Brain microvascular endothelial cell (primary cell): ENCODE measurements at places on chromosomes 5 and 9.

GRCh38 chr9:14346231-14346791 is 32.4 kb upstream of the NFIB start:
- DNase-seq, result no peak

DNA sequence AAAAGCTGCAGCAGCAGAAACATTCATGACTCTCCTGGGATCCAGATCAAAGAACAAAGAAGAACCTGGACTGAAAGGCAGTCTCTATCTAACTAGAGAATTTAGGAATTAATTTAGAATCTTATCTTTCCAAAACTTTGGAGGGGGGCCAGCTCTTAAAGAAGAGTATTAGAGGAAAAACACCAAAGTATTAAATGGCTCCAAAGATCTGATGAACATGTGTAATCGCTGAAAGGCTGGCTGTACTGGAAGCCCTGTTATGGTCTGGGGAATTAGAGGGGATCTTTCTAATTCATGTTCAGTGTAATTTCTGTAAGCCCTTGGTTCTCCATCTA is 316.8 kb downstream of the CWC27 start:
- no peak for DNase-seq

- no peak for DNase-seq
Observed at GRCh38 chr5:168654211-168654721, 75.1 kb upstream of the PANK3 start.

- no peak for DNase-seq
Observed at GRCh38 chr9:21267485-21268346, 27.9 kb upstream of the IFNA14 start.

- DNase-seq, result no peak
Observed at GRCh38 chr9:124019771-124020519, 8.4 kb downstream of the LHX2 start.

GRCh38 chr9:33880211-33881089 is 63.5 kb downstream of the UBE2R2 start:
- peak; percentile 27 for DNase-seq

DNA sequence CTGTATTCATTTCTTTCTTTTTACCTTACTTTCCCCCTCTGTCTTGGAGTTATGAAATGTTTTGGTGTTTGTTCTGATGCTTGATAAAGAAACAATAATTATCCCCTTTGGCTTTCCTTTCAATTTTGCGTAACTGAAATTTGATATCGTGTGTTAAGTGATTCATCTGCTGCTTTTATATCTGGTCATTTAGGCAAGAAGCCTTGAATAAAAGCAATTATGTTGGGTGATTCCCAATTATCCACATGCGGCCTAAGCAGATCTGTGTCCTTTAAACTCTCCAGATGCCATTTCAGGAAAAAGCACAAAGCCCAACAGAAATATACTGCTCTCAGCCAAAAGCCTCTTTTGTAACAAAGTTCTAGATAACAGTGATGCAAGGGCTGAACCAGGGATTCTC is 92.8 kb downstream of the TAF11L14 start:
- no peak for DNase-seq

DNA sequence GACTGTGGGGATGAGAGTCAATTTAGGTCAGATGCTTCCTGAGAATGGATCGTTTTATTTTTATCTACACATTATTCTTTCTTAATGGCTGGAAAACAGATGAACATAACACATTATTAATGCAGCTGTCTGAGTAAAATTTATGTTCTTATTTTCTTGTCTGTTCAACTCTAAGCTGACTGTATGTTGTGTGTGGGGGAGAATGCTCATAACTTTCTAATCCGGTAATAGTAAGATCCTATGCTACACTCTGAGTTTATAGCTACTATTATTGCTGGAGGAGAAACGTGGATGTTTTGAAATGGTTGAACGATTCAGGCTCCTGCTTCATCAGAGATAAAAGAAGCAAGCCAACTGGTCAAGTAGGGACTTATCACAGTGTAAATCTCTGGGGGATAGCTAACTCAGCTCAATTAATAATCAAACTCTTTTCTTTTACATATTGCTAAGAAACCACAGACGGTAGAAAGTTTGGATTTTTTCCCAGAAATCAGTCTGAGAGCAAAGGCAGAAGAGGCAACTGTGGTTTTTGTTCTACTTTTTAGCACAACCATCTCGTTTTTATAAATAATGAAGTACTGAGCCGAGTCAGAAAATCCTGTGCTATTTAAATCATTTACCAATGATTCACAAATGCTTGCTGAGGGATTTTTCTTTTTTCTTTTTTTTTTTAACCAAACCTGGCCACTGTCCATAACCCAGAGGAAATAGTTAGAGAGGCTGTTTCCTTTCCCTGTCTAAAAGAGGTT is 265.0 kb upstream of the FAM174A start:
- no peak for DNase-seq

DNA sequence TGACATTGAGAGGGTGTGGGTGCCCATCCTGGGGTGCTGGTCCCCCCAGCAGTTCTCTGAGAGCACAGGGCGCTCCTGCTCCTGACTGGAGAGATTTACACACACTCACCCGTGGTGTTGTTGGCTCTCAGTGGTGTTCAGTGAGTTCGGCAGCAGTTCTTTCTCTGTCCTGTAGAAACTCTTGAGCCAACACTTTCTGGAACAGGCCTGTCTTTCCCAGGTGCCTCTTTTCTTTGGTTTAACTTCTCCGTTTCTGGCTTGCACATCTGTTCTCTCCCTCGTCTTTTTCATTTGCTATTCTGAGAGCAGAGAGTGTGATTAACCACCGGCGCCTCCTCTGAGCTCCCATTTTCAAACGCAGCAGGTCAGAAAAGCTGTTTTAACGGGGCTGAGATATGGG is 284.5 kb downstream of the IRX2 start:
- no peak for DNase-seq

DNA sequence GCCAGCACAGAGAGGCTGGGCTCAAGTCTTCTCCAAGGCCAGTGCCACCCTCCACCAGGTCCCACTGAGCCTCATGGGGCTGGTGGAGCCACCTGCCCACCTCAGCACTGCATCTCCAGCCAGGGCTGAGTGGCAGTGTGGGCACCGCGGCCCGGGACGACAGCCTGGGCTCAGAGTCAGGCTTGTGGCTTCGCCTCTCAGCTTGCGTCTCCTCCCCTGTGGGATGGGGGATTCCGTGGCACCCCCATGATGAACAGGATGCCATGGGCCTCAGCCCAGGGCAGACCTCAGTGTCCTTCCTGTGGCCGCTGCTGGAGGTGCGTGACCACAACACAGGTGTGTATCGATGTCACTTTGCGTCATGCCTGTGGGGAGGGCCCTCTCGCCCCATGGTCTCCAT is 136.4 kb upstream of the PPP1R26 start:
- DNase-seq, result no peak

GRCh38 chr5:100165309-100165708 is 369.9 kb upstream of the FAM174A start:
- no peak for DNase-seq

- DNase-seq, result no peak
Observed at GRCh38 chr9:131674425-131675421, 65.2 kb downstream of the RAPGEF1 start.

DNA sequence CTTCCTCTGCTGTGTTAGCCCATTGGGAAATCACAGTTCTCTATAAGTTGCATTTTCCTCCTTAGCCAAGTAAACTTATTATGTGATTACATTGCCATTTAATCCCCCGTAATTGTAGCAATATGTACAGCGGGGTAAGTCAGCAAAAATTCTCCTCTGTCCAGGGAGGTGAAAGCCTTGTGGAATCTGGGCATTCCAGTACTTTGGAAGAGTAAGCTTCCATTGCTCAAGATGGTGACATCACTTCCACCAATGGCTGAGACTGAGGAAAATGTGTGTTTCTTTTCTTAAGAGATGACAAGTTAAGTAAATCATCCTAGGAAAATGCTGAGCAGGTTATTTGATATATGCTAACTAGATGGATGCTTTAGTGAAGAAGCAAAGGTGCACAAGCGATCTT is 436.7 kb downstream of the CETN3 start:
- DNase-seq, result no peak

- no peak for DNase-seq
Observed at GRCh38 chr5:133119233-133119711, 67.5 kb downstream of the HSPA4 start.

DNA sequence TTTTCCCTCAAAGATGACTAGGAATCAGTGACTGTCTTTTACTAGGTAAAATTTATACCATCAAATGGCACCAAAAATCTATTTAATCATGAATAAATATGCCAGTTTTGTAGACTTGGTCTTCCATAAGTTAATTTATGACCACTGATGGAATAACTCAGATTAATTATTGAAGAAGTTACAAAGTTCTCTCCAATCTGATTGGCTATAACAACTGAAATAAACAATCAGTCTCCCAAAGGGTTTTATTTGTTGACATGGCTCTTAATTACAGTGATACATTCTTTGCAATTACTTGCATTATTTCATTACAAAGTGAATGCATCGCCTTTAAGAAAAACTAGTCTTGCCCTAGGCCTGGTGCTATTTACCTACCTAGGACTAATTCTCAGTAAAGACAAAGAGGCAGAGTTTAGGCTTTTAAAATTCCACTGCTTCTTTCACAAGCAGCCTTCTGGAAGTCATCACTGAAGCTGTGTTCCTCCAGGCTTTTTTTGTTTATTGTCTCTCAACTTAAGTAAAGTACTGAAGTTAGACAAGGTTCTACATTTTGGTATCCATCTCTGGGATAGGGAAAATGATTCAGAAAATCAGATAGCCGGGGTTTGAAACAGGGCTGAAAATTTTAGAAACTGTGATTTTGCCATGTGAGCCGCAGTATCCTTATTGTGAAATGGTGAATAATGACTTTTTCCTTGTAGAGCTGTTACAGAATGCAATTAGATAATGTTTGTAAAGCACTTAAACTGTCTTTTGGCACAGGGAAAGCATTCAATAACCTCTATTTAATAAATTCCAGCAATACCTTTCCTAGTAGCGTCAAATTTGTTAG is 2.5 kb downstream of the STOM start:
- no peak for DNase-seq

- DNase-seq, result no peak
Observed at GRCh38 chr5:96322217-96322616, 110.8 kb downstream of the PCSK1 start.

DNA sequence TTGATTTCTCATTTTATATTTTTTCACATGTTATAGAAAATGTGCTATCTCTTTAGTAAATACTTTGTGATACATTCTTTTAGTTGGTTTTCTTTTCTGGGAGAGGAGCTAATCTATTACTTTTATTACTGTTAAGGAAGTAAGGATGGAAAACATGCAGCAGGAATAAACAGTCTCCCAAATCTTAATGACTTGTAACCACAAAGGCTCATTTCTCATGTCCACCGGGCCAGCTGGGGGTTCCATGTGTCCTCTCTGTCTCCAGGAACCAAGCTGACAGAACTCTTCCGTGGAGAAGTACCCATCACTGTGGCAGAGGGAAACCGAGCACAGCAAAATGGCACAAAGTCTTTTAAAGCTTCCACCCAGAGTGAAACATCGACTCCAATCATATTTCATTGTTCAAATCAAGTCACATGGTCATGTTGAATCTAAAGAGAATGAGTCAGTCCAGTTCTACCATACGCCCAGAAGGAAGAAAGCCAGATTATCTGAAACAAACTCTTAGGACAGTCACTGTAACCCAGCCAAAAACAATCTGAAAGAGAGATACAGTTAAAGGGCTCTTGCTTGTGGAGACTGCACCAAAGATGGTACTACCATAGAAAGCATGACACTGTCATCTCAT is 97.1 kb upstream of the CDH6 start:
- DNase-seq, result peak; percentile 78

- no peak for DNase-seq
Observed at GRCh38 chr9:75911390-75911789, 20.9 kb downstream of the PCSK5 start.

GRCh38 chr9:79641070-79641469 is 69.3 kb downstream of the TLE4 start:
- no peak for DNase-seq

GRCh38 chr5:1065143-1065750 is 46.6 kb downstream of the SLC12A7 start:
- no peak for DNase-seq
